ENCODE measurements at places on chromosomes 16 and 17. TPM values are rescaled to one million over a fixed set of nuclear protein-coding genes. Genes with fewer than 3 reads are reported as not detected.

DNA sequence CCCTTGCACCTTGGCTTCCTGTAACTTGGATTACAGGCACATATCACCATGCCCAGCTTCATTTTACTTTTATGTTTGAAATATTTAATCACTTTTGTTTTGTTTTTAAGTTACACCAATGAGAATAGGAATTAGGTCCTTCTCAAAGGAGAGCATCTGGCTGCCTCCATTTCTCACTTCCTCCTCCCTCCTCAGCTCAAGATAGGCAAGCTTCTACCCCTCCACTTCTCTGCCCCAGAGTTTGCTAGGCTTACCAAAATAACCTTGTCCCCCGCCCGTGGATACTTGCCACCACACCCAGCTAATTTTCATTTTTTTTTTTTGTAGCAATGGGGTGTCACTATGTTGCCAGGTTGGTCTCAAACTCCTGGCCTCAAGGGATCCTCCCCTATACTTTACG lies 17.9 kb downstream of the GABARAPL2 start:
- DNase-seq: no peak

Gene ABCC11
- not detected for total RNA-seq

Gene CDR2
- 14.1 TPM for total RNA-seq

- peak; percentile 34 for DNase-seq
Observed at GRCh38 chr17:40695874-40696472, 7.6 kb downstream of the KRT24 start.

Data from PC-3 (cell line).